ENCODE measurements at places on chromosomes 3 and 15.

DNA sequence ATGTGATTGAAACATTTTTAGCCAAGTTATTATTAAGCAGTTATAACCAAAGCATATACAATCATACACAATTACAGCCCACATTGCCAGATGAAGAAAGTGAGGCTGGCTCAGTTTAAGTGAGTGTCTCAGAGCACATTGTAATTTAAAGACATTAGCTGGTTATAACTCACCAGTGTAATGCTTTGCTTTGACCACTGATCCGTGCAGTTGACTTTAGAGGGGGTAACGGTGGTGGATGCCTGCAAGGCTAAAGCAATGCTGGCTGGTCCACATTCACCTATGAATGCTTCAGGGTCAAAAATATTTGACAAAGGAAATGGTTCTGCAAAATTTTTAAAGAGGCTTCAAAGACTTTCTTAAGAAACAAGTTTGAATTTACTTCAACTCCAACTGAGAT lies 1.2 kb downstream of the C3orf85 start:
- no peak for DNase-seq

DNA sequence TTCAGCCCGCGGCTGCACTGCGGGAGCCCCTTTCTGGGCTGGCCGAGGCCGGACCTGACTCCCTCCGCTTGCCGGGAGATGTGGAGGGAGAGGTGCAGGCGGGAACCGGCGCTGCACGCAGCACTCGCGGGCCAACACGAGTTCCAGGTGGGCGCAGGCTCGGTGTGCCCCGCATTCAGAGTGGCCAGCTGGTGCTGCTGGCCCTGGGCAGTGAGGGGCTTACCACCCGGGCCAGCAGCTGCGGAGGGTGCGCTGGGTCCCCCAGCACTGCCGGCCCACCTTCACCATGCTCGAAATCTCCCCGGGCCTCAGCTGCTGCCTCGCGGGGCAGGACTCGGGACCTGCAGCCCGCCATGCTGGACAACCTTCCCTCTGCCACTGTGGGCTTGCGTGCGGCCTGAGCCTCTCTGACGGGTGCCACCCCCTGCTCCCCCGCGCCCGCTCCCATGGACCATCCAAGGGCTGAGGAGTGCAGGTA lies 733.5 kb upstream of the CCDC54 start:
- DNase-seq = no peak

- DNase-seq = no peak
Observed at GRCh38 chr3:83928391-83928790, 1030.4 kb upstream of the CADM2 start.

DNA sequence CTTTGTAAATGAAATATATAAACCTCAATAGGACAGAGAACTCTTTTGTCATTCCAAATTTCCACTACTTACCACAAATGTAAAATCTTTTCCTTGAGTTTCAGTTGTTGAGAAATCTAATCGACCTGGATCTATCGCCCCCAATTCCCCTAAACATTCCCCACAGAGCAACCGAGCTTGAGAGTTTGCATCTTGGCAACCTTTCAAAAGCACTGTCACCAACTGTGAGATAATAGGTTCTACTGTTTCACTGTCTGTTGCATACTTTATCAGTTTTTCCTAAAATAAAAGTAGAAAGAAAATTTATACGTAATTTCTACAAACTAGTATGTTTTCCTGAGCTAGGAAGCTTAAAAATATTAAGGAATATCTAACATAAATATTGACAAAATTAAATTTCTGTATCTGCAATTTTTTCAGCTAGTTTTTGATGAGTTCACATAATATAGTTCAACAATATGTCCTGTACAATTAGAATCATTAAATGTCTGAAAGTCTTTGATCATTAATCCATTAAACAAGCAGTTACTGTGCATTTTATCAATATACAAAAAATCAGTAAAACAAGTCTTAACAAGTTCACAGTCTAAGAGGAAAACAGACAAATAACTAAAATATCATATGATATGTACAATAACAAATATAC lies 54.5 kb downstream of the ATR start:
- no peak for DNase-seq

DNA sequence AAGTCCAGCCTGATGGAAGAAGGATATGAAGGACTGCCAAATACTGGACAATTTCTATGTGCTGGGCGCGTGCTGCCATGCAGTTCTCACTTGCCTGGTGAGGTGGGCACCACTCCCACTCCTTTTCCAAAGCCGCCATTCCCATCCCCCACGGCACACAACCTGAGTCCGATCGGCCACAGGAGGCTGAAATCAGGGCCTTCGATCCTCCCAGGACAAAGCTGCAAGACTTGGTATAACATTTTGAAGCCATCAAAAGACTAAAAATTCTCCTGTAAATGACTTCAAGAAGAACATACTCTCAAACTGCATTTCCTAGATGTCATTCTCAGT lies 3.1 kb upstream of the MAP6D1 start:
- DNase-seq = no peak

GRCh38 chr15:35993196-35993595 lies 447.2 kb upstream of the DPH6 start:
- DNase-seq = no peak

- DNase-seq = no peak
Observed at GRCh38 chr3:23389686-23390085, 186.6 kb downstream of the UBE2E2 start.

- no peak for DNase-seq
Observed at GRCh38 chr3:172569128-172570008, 46.1 kb upstream of the TNFSF10 start.

GRCh38 chr15:58595516-58596263 lies 153.8 kb downstream of the ADAM10 start:
- no peak for DNase-seq

- no peak for DNase-seq
Observed at GRCh38 chr3:151351219-151351618, 21.9 kb upstream of the P2RY13 start.

DNA sequence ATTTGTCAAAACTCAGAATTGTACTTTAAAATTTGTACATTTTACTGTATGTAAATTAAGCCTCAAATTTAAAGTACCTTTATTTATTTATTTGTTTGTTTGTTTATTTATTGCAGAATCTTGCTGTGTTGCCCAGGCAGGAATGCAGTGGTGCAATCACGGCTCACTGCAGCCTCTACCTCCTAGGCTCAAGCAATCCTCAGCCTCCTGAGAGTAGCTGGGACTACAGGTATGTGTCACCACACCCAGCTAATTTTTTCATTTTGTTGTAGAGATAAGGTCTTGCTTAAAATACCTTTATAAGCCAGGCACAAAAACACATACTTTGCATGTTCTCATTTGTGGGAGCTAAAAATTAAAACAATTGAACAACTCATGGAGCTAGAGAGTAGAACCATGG lies 37.4 kb downstream of the CHST14 start:
- DNase-seq = no peak

DNA sequence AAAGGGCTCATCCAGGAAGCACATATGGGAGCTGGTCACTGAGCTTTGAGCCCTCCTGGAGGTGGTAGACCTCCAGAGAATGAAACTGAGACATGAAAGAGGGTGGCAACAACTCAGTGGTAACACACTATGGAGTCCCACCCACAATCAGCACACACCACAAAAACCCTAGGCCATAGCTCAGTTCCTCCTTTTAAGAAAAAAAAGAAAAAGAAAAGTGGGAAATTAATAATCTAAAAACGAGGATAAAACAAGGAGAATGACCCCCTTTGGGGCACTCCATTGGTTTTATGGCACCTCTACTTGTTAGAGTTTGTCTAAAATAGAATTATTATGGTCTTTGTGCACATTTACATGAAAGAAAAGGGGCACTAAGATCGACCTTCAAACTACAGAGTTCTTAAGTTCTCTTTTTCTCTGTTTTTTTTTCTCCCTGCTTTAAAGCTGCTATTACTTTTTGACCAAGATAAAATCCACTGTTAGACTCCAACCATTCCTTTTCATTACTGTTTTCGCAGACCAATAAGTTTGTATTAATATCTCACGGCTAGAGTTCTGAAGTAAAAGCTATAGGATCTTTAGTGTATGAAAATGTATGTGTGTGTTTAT lies 40.2 kb upstream of the ZBTB20 start:
- no peak for DNase-seq

- no peak for DNase-seq
Observed at GRCh38 chr3:195591220-195591619, 7.5 kb upstream of the APOD start.

GRCh38 chr15:87896936-87897335 lies 359.6 kb downstream of the NTRK3 start:
- DNase-seq = no peak

DNA sequence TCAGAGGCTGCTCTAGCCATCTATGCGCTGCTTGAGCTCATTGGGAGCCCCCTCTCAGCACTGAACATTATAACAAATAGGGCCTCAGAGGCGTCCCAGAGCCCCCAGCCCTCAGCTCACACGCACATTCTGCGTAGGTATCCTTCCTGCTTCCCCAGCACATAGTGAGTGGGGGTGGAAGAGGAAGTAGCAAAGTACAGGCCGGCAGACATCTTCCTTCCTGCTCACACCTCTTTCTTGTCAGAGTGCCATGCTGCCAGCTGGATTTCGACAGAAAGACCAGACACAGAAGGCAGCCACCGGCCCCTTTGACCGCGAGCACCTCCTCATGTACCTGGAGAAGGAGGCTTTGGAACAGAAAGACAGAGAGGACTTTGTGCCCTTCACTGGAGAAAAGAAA lies 16.6 kb downstream of the TMOD2 start:
- DNase-seq = peak; percentile 59

DNA sequence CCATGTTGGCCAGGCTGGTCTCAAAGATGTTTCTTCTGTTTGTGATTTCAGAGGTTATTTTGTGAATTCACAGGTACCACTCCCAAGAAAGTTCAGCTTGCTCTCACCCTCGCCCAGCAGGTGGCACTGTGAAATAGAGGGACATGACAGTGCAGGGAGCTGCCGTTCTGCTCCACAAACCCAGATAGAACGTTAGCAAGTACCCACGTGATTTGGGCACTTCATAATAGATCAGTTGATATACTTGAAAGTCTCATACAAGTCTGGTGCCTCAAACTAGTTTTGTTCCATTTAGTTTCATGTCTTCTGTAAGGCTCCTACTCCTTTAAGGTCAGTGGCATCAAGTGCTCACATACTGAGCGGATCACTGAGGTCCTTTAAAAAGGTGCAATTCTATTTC lies 45.5 kb downstream of the FILIP1L start:
- peak; percentile 79 for DNase-seq

GRCh38 chr3:127260826-127261555 lies 26.9 kb downstream of the PRR20G start:
- no peak for DNase-seq

- DNase-seq = no peak
Observed at GRCh38 chr3:180704532-180704931, 25.2 kb upstream of the CCDC39 start.

GRCh38 chr15:76153241-76154197 lies 93.7 kb downstream of the TMEM266 start:
- no peak for DNase-seq

GRCh38 chr3:128506754-128507153 lies 13.8 kb upstream of the GATA2 start:
- DNase-seq = no peak

GRCh38 chr3:52406231-52406661 lies 38.7 kb downstream of the SEMA3G start:
- DNase-seq = no peak

DNA sequence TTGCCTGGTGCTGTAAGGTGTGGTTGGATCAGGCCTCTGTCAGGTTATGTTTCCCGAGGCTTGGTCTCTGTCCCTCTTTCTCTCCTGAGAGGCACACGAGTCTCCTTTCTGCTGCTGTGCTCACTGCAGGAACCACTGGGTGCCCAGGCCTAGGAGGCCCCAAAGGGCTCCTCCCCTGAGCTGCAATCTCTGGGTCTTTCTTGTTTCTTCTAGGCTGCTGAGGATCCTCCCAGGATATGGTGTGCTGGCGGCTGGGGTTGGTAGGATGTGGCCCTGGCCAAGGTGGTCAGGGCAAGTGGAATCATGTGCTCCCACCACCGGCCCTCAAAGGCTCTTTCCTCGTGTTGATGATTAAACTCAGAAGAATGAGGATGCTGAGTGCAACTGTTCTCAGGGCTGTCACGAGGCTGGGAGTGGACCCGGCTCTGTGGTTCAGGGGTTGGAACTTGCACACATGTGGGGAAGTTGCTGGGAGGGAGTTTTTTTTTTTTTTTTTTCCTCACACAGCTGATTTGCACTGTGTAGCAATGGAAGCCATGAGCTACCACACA lies 43.6 kb upstream of the CTSH start:
- DNase-seq = no peak

- DNase-seq = no peak
Observed at GRCh38 chr3:51916418-51916817, 13.3 kb upstream of the IQCF1 start.

- no peak for DNase-seq
Observed at GRCh38 chr15:56749982-56750381, 16.7 kb upstream of the ZNF280D start.

DNA sequence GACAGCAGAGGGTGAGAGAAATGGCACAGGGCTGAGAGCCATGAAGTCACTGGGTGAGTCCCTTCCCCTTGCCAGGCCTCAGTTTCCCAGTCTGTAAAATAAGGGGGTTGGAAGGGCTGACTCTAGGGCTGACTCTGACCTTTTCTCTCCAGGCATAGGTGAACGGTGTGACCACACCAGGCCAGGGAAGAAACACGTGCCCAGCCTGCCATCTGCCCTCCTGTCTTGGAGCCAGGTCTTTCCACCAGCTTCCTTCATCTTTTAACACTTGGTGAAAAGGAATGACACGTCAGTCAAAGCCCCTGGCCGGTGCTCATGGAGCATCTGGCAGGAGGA lies 74.4 kb downstream of the CPN2 start:
- no peak for DNase-seq

DNA sequence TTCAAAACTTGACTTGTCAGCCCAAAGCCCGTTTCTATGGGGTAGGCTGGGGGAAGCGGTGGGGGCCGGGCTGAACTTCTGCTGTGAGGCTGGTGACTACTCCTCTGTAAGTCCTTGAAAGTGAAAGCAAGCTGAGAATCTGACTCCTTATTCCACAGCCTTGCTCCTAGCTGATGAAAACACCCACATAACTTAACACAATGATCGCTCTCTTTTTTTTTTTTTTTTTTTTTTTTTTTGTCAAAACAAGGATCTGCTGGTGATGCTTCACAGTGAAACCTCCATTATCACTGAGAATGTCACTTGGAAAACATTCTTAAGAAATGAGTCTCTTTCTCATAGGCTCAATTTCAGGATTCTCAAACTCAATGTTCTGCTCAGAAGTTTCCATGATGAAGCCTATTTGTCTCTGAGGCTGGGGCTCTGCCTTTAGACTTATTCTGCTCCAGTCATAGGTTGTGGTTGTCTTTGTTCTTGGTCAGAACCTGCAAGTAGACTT lies 31.4 kb upstream of the TKT start:
- DNase-seq = no peak

GRCh38 chr3:27228805-27229204 lies 140.4 kb downstream of the NEK10 start:
- DNase-seq = no peak
